ENCODE measurements at places on chromosomes 13 and 19.

DNA sequence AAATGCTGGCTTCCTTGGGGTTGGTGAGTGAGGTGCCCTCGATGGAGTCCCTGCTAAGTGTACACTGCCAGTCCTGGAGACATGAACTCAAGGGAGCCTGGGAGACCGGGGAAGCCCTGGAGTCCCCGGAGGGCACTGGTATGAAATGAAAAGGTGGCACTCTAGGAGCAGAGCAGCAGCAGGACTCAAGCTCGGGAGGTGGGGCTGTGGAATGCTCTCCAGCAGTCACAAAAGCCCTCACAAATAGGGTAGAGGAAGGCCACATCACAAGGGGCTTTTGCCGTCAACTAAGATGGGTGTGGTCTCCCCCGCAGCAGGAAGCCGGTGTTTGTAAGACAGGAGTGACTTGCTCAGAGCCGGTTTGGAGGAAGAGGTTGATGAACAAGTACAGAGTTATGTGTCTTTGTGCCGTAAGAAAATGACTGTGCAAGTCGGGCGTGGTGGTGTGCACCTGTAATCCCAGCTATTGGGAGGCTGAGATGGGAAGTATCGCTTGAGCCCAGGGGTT is 19.3 kb downstream of the CCNE1 start:
- no peaks in the 10 kb centered on the region for H3K27me3 ChIP-seq
- DNase-seq = no peak
- H3K36me3 ChIP-seq = no peaks in the 10 kb centered on the region
- no peak overlapping the region for H3K4me3 ChIP-seq
- no peak overlapping the region for H3K27ac ChIP-seq
- H3K4me1 ChIP-seq = no peaks in the 10 kb centered on the region

DNA sequence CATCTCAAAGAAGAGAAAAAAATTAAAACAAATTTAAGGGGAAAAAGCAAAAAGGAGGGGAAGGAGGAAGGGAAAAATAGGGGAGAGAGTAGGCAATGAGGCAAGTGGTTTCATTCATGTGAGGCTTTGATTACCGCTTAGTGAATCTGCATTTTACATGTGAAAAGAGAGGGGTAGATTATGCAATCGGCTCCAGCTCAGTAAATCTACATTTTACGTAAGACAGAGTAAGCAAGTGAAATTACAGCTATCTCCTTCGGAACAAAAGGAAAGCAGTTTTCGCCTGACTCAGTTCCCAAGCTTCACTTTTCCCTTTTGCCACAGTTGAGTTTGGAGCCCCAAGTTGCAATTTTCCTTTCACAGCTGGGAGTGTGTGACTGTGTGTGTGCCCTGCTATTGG is 16.0 kb upstream of the OLFM2 start:
- H3K4me3 ChIP-seq = no peak overlapping the region
- H3K27ac ChIP-seq = no peak overlapping the region
- H3K36me3 ChIP-seq = no peaks in the 10 kb centered on the region
- no peaks in the 10 kb centered on the region for H3K27me3 ChIP-seq

- no peaks in the 10 kb centered on the region for H3K36me3 ChIP-seq
- H3K27me3 ChIP-seq = no peaks in the 10 kb centered on the region
- no peak for DNase-seq
Measured at GRCh38 chr19:39155114-39155700, 29.6 kb downstream of the PAK4 start.

GRCh38 chr19:33865306-33865705 is 68.6 kb downstream of the KCTD15 start:
- no peak overlapping the region for H3K4me3 ChIP-seq
- H3K36me3 ChIP-seq = no peaks in the 10 kb centered on the region
- no peaks in the 10 kb centered on the region for H3K27me3 ChIP-seq
- no peak for DNase-seq
- no peak overlapping the region for H3K27ac ChIP-seq

- peak; percentile 44 for DNase-seq
- peaks cover 2% of the 10 kb centered on the region for H3K27me3 ChIP-seq
- H3K4me1 ChIP-seq = peaks cover 3% of the 10 kb centered on the region
- no peak overlapping the region for H3K27ac ChIP-seq
- H3K36me3 ChIP-seq = no peaks in the 10 kb centered on the region
Measured at GRCh38 chr13:28532388-28533124, 37.6 kb upstream of the FLT1 start.

DNA sequence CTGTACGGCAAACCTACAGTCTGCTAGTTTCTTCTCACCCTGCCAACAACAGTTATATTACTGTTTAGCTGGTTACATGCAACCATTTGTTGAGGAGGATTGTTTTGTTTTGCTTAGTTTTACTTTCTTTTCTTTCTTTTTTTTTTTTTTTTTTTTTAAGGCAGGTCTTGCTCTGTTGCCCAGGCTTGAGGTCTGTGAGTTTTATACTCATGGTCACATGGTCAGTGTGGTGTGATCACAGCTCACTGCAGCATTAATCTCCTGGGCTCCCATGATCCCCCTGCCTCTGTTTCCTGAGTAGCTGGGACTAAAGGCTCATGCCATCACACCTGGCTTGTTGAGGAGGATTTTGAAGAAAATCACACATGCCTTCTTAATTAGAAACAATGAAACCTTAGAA is 505.6 kb downstream of the GPC5 start:
- H3K4me1 ChIP-seq = no peaks in the 10 kb centered on the region
- no peaks in the 10 kb centered on the region for H3K27me3 ChIP-seq
- H3K36me3 ChIP-seq = no peaks in the 10 kb centered on the region
- no peak overlapping the region for H3K4me3 ChIP-seq
- DNase-seq = no peak

DNA sequence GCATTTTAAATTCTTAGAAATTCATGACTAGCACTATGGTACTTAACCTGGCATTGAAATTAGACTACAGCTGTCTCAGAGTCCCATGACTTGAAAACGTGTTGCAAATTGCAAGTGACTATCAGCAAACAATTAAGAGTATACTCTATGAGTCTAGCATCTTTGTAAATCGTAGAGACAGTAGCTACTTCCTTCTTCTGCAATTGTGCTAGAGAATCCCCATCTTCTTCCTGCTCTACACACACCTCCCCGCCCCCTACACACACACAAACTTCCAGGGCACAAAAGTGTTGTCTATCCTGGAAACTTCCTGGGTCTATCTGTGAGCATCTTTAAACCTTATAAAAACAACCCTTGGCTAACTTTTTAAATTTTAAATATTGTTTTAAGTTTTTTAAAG is 35.2 kb upstream of the MIR17HG start:
- no peaks in the 10 kb centered on the region for H3K36me3 ChIP-seq
- H3K27me3 ChIP-seq = no peaks in the 10 kb centered on the region
- H3K27ac ChIP-seq = no peak overlapping the region
- H3K4me1 ChIP-seq = no peaks in the 10 kb centered on the region
- no peak overlapping the region for H3K4me3 ChIP-seq

- no peak overlapping the region for H3K4me3 ChIP-seq
- no peak for DNase-seq
- H3K4me1 ChIP-seq = no peaks in the 10 kb centered on the region
Measured at GRCh38 chr19:8138201-8138600, 11.2 kb downstream of the FBN3 start.

- H3K27me3 ChIP-seq = no peaks in the 10 kb centered on the region
- DNase-seq = peak; percentile 43
- no peak overlapping the region for H3K27ac ChIP-seq
- H3K4me1 ChIP-seq = peaks cover 3% of the 10 kb centered on the region
Measured at GRCh38 chr19:12668932-12669269, 2.3 kb downstream of the WDR83 start.

DNA sequence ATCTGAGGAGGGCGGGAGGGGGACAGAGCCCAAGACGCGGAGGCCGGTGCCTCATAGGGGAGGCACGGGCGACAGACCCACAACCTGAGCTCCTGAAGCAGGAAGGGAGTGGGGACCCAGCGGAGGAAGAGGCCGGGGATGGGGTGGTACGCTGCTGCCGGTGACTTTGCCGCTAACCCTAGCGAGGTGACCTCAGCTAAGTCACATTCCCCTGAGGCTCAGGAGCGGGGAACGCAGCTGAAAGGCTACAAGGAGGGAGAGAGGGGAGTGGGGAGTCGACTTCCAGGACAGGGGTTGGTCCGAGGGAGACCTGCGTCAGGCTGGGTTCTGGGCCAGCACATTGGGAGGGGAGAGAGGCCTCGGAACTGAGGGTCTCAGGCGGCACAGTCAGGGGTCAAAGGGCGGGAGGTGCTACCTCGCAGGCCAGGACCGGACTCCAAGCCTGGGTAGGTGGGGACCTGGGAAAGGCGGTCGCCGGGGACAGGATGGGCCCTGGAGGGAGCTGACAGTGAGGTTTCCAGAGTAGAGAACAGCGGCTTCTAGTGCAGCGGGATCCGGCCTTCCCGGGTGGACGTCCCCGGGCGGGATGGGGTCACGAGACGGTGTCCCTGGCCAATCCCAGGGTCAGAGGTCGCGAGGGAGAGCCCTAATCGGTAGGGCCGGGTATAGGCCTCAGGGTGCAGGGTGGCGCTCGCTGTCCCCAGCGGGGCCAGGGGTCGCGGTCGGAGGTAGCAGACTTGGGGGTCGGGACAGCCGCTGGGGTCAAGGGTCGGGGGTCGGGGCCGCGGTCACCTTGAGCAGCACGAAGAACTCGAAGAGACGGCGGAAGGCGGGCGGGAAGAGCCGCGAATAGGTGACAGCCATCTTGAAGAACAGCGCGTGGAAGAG is 699 bp downstream of the TMEM259 start:
- peak overlapping the region; percentile 77 for H3K4me3 ChIP-seq
- no peaks in the 10 kb centered on the region for H3K36me3 ChIP-seq
- peak; percentile 64 for DNase-seq
- peak overlapping the region; percentile 63 for H3K27ac ChIP-seq
- H3K27me3 ChIP-seq = no peaks in the 10 kb centered on the region

- peak; percentile 1 for DNase-seq
- H3K27me3 ChIP-seq = no peaks in the 10 kb centered on the region
- no peak overlapping the region for H3K27ac ChIP-seq
Measured at GRCh38 chr19:36972571-36972970, 56.4 kb downstream of the ZNF568 start.

- H3K27ac ChIP-seq = no peak overlapping the region
- no peak overlapping the region for H3K4me3 ChIP-seq
- no peaks in the 10 kb centered on the region for H3K4me1 ChIP-seq
- DNase-seq = no peak
- H3K36me3 ChIP-seq = peaks cover 26% of the 10 kb centered on the region
Measured at GRCh38 chr19:14411938-14412245, 7.2 kb downstream of the DDX39A start.

DNA sequence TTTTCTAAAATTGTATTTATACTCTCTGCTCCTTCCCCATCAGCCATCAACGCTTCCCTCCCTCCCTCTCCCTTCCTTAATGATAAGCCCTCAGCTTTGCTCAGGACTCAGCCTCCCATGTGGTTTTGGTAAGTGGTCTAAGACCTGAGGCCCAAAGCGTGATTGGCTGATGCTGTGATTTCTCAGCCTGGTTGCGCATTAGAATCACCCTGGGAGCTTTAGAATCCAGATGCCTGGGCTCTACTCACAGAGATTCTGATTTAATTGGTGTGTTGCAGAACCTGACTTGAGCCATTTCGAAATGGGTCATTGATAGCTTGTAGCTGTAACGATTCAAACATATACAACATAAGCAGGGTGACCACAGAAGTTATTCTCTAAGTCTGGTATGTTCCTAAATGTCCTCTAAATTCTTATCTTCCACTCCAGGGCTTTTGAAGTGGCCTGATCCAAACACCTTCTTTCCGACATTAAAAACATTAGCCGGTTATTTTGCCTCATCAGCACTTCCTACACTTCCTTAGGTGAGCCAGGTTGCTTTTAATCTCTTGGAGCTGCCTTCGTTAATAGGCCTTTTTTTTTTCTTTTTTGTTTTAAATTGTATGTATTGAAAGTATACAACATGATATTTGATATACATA is 60.6 kb downstream of the LRCH1 start:
- no peak overlapping the region for H3K27ac ChIP-seq
- no peaks in the 10 kb centered on the region for H3K36me3 ChIP-seq
- no peak overlapping the region for H3K4me3 ChIP-seq
- H3K27me3 ChIP-seq = no peaks in the 10 kb centered on the region

DNA sequence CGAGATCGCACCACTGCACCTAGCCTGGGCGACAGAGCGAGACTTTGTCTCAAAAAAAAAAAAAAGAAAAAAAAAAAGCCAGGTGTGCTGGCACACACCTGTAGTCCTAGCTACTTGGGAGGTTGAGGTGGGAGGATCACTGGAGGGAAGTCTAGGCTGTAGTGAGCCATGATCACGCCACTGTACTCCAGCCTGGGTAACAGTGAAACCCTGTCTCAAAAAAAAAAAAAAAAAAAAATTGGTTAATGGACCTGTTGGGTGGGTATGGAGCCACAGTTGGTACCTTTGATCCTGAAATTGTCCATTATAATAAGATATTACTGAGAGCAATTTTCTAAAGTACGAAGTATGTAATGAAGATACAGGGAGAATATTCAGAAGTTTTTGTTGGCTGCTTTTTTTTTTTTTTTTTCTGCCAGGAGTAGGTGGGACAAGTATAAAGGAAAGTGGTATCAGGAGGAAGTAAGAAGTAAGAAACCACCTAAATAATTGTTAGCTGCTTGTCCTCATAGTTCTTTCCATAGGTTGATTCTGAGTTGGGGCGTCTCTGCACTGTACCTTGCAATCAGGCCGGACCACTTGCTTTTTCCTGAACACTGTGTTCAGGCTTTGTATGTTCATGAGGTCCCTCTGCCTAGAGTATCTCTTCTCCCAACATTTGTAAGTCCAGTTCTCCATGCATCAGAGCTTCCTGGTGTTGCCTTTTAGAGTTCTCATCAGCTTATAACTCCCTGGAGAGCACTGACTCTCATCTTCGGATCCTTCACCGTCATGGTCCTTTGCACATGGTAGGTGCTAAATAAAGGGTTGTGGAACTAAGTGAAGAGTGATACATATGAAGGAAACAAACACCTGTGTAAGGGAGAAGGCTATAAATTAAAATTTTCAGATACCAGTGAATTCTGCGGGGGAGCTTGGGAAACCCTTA is 31.7 kb downstream of the ARHGAP35 start:
- no peaks in the 10 kb centered on the region for H3K27me3 ChIP-seq
- no peaks in the 10 kb centered on the region for H3K4me1 ChIP-seq
- no peaks in the 10 kb centered on the region for H3K36me3 ChIP-seq
- H3K4me3 ChIP-seq = no peak overlapping the region

DNA sequence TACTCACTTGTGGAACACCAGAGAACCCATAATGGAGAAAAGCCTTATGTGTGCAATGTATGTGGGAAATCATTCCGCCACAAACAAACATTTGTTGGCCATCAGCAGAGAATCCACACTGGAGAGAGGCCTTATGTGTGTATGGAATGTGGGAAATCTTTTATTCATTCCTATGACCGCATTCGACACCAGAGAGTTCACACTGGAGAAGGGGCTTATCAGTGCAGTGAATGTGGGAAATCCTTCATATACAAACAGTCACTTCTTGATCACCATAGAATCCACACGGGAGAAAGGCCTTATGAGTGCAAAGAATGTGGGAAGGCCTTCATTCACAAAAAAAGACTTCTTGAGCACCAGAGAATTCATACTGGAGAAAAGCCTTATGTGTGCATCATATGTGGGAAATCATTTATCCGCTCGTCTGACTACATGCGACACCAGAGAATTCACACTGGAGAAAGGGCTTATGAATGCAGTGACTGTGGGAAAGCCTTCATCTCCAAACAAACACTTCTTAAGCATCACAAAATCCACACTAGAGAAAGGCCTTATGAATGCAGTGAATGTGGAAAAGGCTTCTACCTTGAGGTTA is 10.9 kb downstream of the ZNF549 start:
- peak overlapping the region; percentile 13 for H3K4me3 ChIP-seq
- H3K36me3 ChIP-seq = peaks cover 39% of the 10 kb centered on the region
- DNase-seq = peak; percentile 21
- no peak overlapping the region for H3K27ac ChIP-seq
- no peaks in the 10 kb centered on the region for H3K27me3 ChIP-seq

GRCh38 chr13:37319031-37319443 is 213.6 kb upstream of the CSNK1A1L start:
- H3K27me3 ChIP-seq = no peaks in the 10 kb centered on the region
- H3K4me3 ChIP-seq = no peak overlapping the region
- H3K36me3 ChIP-seq = no peaks in the 10 kb centered on the region
- no peak overlapping the region for H3K27ac ChIP-seq
- no peaks in the 10 kb centered on the region for H3K4me1 ChIP-seq
- DNase-seq = no peak
